ENCODE measurements at places on chromosomes 11 and 22.

GRCh38 chr11:118224511-118225188 lies at the start of gene JAML:
JAML (minus strand) TSS chr11:118225011; CDS start chr11:118214866, 10,145 bp downstream.
- DNase-seq, result no peak

- DNase-seq, result no peak
Measured at GRCh38 chr11:111620518-111620917, 18.3 kb downstream of the SIK2 start.

DNA sequence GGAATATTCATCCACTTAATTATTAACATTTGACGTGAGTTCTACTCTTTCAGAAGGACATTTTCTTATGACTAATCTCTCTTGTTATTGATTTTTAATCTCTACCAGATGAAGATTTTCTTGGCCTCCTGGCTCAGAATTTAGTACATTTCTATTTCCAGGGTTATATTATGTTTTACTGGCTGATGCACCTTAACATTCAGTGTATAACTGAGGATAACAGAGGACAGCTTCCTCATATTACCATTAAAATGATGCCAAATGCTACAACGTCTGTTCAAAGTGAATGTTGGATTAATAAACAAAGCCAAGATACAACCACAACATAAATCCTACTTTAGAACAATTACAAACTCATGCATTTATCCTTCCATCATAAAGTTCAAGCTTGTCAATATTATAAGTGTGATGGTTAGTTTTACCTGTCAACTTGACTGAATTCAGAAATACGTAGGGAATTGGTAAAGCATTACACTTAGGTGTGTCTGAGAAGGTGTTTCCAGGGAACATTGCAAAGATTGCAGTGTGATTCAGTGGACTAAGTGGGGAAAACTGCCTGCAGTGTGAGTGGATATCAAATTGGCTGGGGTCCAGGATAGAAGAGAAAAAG lies 485.2 kb downstream of the LRRC4C start:
- no peak for DNase-seq

- peak; percentile 30 for DNase-seq
Measured at GRCh38 chr11:17846852-17847453, 112.4 kb downstream of the KCNC1 start.

DNA sequence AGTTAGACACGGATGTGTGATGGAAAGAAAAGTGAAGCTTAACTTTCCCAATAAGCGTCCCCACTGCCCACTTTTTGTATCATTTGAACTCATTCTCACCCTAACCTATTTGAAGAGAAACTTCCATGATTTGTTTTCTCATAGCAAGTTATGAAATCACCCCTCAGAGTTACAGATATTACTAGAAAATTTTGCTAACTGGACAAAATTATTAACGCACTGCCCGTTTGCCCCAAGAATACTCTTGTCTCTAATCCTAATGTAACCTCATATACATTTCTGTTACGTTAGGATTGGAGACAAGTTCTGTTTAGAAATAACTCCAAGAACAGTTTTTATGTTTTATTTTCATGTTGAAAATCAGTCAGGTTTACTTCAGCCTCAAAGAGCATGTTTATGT lies 25.5 kb downstream of the TOM1 start:
- DNase-seq, result no peak

DNA sequence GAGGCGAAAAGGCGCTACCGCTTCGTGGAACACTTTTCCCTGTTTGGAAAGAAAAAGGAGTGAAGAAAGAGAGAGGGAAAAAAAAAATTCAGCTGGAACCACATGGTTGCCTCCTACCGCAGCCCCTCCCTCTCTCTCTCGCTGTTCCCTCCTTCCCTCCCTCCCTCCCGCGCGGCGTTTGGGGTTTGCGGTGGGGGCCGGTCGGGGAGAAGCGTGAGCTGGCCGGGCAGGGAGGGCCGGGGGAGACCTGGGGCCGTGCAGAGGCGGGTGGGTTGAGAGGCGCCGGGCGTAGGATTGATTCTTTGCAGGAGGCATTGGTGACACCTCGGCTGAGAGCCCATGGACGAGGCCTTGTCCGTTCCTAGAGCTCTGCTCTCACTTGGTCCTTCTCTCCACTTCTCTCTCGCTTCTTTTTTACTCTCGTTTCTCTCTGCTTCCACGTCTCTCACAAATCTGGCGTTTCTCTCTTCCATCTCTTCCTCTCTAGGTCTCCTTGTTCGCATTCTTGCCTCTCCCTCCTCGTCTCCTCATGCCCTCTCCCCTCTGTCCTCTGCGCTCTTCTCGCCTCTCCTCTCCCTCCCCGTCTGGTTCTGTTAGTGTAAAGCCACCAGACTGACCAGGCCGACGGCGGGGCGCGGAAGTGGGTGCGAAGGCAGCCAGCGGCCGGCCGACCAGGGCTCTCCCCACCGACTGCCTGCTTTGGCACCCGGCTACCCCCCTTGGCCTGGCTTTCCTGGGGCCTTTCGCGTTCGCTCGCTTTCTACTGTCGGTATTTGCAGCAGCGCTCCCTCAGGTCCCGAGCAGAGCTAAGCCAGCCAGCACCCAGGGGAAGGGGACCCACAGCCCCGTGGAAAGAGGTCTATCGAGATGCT lies at the start of gene CLMP:
TSS of gene CLMP (minus strand) at position 61 of the 872 bp plus-strand sequence. CDS start 308 bp downstream, outside the sequence.
- no peak for DNase-seq

- DNase-seq, result no peak
Measured at GRCh38 chr22:26986884-26987283, 329.5 kb downstream of the MIAT start.

DNA sequence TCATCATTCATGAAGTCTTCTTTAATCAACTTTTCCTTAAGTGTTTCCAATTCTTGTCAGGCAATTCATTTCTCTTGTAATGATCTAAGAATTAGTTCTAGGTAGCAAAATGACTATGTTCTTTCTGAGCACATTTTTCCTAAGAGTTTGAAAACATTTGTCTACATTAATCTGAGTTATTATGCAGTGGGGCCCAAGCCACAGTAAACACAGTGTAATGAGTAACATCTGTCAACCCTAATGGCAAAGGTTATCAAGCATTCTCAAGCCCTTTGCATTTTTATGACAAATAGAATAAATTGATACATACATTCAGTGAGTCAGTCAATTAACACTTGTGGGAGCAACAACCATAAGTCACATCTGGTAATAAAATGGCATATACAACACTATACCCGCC lies 106.7 kb upstream of the ZC3H12C start:
- DNase-seq, result no peak

- no peak for DNase-seq
Measured at GRCh38 chr11:11211888-11212287, 141.2 kb downstream of the CSNK2A3 start.

DNA sequence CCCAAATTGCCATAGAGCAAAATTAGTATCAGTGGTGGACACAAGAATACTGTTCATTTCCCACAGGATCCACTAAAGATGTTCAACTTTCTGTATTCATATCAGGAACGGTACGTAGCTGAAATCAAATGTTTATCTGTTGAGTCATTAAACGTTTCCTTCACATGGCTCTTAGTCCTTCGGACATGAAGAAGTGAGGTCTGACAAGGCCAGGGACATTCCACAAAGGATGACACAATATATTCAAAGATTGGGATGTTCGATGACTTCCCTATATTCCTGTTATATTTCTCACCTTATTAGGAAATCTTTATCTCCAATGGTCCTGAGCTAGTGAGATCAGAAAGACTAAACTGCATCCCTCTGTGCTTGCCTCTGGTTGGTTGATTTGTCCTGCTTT lies 129.0 kb downstream of the ETS1 start:
- DNase-seq, result no peak

DNA sequence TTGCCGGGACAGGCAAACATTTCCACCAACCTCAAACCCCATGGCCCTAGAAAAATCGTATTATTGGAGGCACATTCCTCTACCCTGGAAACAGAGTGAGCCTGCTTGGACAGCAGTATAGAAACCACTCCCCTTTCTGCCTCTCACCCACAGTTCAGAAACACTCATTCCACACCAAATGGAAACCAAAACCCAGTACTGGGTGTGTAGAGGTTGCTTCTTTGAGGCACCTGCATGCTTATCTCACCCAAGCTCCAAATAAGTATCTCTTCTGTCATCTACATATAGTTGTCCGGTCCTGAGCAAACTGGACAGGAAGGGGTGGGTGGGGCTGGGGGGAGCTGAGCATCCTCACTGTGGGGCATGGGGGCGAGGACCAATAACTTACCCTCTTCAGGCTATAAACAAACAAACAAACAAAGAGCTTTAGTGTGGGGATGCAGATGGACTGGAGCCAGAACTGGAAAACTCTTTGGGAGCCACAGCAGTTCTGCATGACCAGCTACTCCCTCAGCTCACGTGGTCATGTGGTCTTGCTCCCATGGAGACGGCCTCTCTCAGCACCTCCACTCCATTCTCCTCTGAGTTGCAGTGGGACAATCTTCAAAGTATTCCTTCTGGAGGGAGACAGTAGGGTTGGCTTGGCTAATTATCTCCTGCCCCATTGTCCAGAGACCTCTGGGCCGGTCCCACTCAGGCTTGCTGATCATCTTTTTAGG lies 1.0 kb upstream of the PLAAT2 start:
- DNase-seq, result peak; percentile 56

GRCh38 chr11:111910676-111911562 lies 651 bp downstream of the CRYAB start:
- DNase-seq, result peak; percentile 55

GRCh38 chr22:28180804-28181731 lies 262.0 kb upstream of the PITPNB start:
- no peak for DNase-seq

GRCh38 chr11:2899080-2899783 lies 13.7 kb upstream of the CDKN1C start:
- DNase-seq, result no peak

DNA sequence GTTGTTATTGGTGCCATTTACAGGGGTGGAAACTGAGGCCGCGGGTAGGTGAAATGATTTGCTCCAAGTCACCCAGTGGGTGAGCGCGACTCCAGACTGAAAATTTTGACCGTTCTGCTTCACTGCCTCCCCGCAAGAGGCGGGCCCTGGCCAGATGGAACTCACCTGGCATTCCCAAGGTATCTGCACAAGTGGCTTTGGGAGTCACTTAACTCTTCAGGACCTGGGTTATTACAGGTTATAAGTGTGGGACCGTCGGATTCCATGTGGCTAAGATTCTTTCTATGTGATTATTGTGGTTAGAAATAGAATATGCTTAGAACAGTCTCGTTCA lies 598 bp downstream of the CABIN1 start:
- DNase-seq, result no peak

GRCh38 chr11:103367650-103368049 lies 258.4 kb downstream of the DYNC2H1 start:
- no peak for DNase-seq

GRCh38 chr22:42577623-42578240 lies 24.0 kb downstream of the SERHL2 start:
- DNase-seq, result no peak

- no peak for DNase-seq
Measured at GRCh38 chr11:30258679-30259078, 27.9 kb downstream of the FSHB start.

DNA sequence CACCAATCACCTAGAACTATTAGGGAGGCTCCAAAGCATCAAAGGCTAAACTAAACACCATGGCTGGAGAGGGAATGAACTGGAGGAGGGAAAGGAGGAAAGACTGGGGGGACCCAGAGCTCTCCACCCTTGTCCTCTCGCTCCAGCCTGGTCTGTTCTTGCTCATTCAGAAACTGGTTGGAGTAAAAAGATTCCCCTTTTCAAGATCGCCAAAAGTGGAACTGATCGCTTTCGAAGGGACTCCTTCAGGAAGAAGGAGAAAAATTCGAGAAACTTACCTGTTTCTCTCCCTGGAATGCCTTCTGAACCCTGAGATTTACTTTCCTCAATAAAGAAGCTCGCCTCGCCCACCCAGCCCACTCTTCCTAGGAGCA lies 46.9 kb downstream of the OR4D9 start:
- DNase-seq, result no peak

DNA sequence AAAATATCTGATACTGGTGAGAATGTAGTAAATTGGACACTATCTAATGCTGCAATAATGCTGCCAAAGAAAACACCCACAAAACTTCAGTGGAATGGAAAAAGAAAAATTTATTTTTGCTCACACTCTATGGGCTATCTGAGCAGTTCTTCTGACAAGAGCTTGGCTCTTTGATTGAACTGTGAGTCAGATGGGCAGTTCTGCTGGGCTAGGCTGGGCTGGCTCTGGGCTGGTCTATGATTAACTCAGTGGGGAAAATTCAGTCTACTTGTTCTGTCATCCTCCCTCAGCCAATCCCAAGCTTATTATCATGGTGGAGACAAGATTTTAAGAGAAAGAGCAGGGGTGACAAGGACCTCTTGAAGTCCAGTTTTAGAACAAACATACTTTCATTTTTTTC lies 1404.8 kb downstream of the LRRC4C start:
- DNase-seq, result no peak

DNA sequence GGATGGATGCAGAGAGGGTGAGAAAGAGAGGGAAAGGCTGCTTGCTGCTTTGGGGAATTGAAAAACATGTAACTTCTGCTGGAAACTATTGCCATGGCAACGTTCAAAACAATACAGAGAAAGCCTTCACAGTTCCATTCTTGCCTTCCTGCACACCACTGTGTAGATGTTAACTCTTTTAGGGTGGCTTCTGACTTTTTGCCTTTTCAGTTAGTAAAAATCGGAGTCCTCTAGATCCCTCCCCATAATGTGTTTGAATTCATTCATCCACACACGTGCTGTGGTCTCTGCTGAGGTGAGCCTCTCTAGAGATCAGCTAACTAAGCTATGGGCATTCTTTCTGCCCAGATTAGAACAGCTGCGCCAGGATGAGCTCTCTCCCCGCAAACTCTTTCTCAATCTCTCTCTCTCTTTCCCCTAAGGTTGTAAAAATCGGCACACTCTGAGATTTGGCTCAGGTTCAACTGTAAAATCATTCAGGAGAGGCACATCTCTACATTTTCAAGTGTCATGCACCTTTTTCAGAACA lies 1178.3 kb downstream of the LRRC4C start:
- no peak for DNase-seq

GRCh38 chr22:23457380-23457985 lies 122.6 kb downstream of the IGLL1 start:
- no peak for DNase-seq

GRCh38 chr11:122668562-122669090 lies 13.1 kb downstream of the UBASH3B start:
- DNase-seq, result no peak

- DNase-seq, result no peak
Measured at GRCh38 chr11:15675683-15676082, 561.0 kb downstream of the INSC start.

DNA sequence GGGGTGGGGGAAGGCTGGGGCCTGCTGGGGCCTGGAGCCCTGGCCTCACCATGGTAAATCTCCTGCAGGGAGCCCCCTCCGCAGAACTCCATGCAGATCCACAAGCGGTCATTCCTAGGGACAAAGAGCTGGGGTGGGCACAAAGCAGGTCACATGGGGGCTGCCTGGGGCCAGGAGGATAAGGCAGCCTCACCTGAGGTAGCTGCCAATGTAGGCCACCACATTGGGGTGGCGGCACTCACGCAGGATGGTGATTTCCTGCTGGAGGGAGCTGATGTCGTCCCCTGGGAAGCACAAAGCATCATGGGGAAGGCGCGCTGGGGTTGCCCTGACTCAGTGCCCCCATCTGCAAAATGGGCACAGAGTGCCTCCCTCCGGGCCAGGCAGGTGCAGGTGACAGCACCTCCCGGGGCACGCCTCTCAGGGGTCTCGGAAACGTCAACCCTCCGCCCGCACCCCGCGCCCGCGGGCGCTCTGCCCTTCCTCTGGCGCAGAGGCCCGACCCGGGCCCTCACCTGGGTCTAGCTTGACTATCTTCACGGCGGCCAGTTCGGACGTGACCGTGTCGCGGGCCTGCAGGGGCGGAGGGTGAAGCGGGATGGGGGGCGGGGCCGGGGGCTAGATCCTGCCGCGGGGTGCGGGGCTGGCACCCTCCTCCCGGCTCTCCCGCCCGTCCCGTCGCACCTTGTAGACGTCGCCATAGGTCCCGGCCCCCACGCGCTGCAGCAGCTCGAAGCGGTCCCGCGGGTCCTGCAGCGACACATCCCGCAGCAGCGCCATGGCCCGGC lies 450 bp downstream of the MAP4K2 start:
- DNase-seq, result no peak

- DNase-seq, result peak; percentile 47
Measured at GRCh38 chr11:17473071-17473744, 3.4 kb downstream of the ABCC8 start.
